Spinal cord (tissue), 10 donors: ENCODE measurements at places on chromosomes 2 and 18. TPM values are rescaled to one million over a fixed set of nuclear protein-coding genes. Genes with fewer than 3 reads are reported as not detected.

Gene REEP1
- 123 TPM for polyA plus RNA-seq

Gene GCC2
- 24.5 TPM for polyA plus RNA-seq

Gene DUSP19
- polyA plus RNA-seq = 4.4 TPM

Gene MYO7B
- polyA plus RNA-seq = 10.6 TPM

Gene ZNF521
- polyA plus RNA-seq = 60.2 TPM

Gene PRSS56
- 4.8 TPM for polyA plus RNA-seq

Gene SCN2A
- polyA plus RNA-seq = 44.1 TPM

Gene DLX2
- polyA plus RNA-seq = not detected

Gene LYG1
- 1.7 TPM for polyA plus RNA-seq

Gene RBMS1
- polyA plus RNA-seq = 29.5 TPM

Gene CHRNA1
- 0.68 TPM for polyA plus RNA-seq

Gene TMEM18
- 48.7 TPM for polyA plus RNA-seq
